ENCODE measurements at places on chromosomes 2 and 18. TPM values are rescaled to one million over a fixed set of nuclear protein-coding genes. Genes with fewer than 3 reads are reported as not detected.

RSAD2 gene
- 37.2 TPM for total RNA-seq

DNA sequence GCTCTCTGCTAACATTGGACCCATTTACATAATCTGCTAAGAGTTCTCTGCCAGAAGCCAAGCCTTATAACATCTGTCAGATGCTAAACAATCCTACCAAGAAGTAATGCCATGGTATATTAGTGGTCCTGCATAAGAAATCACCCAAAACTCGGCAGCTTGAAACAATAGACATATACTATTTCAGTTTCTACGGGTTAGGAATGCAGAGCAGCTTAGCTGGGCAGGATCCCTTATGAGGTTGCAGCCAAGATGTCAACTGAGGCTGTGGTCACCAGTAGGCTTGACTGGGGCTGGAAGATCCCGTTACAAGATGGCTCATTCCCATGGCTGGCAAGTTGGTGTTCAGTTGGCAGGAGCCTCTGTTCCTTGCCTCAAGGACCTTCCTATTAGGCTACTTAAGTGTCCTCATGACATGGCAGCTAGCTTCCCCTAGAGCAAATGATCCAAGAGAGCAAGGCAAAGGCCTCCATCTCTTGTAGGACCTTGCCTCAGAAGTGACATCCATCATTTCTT lies 25.1 kb upstream of the SOS1 start:
- DNase-seq = no peak
- no peaks in the 10 kb centered on the region for H3K27me3 ChIP-seq
- no peaks in the 10 kb centered on the region for H3K36me3 ChIP-seq
- H3K4me3 ChIP-seq = no peak overlapping the region
- no peaks in the 10 kb centered on the region for H3K4me1 ChIP-seq

DNA sequence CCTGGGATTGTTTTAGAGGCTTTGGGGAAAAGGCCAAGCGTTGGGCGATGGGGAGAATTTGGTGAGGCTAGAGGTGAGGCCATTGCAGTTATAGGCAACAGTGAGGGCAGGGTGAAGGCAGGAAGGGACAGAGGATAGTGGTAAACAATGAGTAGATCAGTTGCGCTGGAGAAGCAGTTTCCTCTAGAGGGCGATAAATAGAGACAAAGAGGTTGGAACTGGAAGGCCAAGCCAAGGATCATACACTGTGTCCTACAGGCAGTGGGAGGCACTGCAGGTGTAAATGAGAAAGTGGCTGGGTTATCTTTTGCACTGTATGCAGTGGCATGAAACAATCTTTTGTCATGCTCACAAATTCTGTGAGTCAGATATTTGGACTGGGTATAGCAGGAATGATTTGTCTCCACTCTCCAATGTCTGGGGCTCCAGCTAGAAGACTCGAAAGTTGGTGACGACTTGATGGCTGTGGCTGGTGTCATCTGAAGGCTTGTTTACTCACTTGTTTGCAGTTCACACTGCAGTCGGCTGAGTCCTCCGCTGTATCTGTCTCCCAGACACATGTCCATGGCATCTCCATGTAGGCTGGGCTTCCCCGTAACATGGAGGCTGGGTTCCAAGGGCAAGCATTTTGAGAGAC lies 82.1 kb downstream of the TNP1 start:
- H3K27me3 ChIP-seq = no peaks in the 10 kb centered on the region
- no peaks in the 10 kb centered on the region for H3K4me1 ChIP-seq
- DNase-seq = peak; percentile 53
- H3K36me3 ChIP-seq = no peaks in the 10 kb centered on the region

GRCh38 chr2:214960677-214961076 lies 151.2 kb upstream of the BARD1 start:
- no peaks in the 10 kb centered on the region for H3K36me3 ChIP-seq
- DNase-seq = no peak
- no peaks in the 10 kb centered on the region for H3K27me3 ChIP-seq
- no peaks in the 10 kb centered on the region for H3K4me1 ChIP-seq
- no peak overlapping the region for H3K27ac ChIP-seq
- H3K4me3 ChIP-seq = no peak overlapping the region

DNA sequence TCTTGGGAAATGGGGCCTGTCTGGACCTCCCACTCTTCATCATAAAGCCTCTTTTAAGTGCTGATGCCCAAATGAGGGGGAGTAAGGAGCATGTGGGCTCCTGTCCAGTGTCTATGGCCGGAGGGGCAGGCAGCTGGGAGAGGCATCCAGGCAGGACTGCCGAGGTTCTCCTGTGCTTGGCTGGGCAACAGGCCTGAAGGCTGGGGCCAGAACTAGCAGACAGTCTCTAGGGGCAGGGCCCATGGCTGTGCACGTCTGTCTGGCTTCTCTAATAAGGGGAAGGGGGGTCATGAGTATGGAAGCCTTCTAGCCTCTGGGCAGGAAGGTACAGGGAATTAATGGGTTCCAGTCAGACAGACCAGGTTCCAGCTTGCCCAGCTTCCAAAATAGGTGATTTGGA lies 128.6 kb downstream of the SMAD2 start:
- H3K4me3 ChIP-seq = no peak overlapping the region
- no peaks in the 10 kb centered on the region for H3K4me1 ChIP-seq
- no peaks in the 10 kb centered on the region for H3K36me3 ChIP-seq
- no peak overlapping the region for H3K27ac ChIP-seq
- DNase-seq = no peak

DNA sequence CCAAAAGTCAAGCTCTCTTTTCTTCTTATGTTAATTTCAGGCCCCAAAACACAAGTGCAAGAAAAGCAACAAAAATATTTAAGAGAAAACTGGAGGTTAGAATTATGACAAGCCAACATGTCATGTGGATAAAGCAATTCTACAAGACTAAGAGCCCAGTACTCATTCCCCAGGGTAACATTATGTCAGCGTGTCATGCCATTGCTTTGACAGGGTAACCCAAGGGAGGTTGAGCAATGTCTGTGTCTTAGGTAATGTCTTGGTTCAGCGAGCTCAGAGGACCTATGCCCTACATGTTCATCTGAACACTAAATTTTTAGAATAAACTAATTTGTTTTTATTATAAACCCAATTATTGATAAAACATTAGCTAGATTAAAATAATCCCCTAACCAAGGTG lies 173.2 kb upstream of the ZNF804A start:
- no peak overlapping the region for H3K4me3 ChIP-seq
- no peak for DNase-seq
- H3K27ac ChIP-seq = no peak overlapping the region

GRCh38 chr2:219287580-219288265 lies 8.6 kb downstream of the DNAJB2 start:
- H3K27ac ChIP-seq = no peak overlapping the region
- H3K4me1 ChIP-seq = peaks cover 7% of the 10 kb centered on the region
- DNase-seq = no peak
- peaks cover 10% of the 10 kb centered on the region for H3K27me3 ChIP-seq

- no peak overlapping the region for H3K27ac ChIP-seq
- H3K36me3 ChIP-seq = peaks cover 3% of the 10 kb centered on the region
- no peak overlapping the region for H3K4me3 ChIP-seq
- H3K27me3 ChIP-seq = no peaks in the 10 kb centered on the region
Observed at GRCh38 chr18:8659609-8660242, 45.6 kb upstream of the MTCL1 start.

DNA sequence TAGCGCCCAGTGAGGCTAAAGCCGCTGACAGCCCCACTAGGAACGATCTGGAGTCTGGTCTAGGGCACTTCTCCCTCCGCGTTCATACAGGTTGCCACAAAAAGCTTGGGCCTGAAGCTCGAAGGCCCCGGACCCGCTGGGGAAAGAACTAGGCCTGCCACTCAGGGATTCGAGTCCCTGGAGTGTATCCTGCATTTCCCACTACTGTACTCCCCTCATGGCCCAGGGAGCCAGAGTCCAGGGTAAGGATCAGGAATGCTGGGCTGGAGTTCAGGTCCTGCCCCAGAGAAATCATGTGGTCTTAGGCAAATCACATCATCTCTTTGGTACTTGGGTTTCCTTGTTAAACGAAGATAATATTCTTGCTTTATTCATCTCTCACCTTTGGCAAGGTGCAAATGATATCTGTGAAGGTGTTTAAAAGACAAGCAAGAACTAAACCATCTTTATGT lies 1.4 kb upstream of the ZFP36L2 start:
- H3K4me1 ChIP-seq = peaks cover 24% of the 10 kb centered on the region
- no peak for DNase-seq
- H3K27ac ChIP-seq = peak overlapping the region; percentile 94
- peaks cover 83% of the 10 kb centered on the region for H3K36me3 ChIP-seq
- no peaks in the 10 kb centered on the region for H3K27me3 ChIP-seq

DNA sequence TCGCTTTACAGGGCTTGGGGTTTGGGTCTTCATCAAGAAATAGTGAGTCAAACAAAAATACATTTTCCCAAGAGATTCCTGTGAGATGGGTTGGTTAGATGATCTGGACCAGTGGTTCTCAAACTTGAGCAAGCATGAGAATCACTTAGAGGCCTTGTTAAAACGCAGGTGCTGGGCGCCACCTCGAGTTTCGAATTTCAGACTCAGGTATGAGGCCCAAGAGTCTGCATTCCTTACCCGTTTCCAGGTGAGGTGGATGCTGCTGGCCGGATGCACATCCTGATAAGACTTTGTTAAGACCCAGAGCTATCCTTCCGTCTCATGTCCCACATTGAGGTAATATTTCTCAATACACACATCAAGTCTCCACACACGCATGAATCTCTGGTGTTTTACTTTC lies 707.8 kb upstream of the SALL3 start:
- no peak for DNase-seq
- H3K27me3 ChIP-seq = no peaks in the 10 kb centered on the region
- no peak overlapping the region for H3K27ac ChIP-seq
- no peaks in the 10 kb centered on the region for H3K36me3 ChIP-seq
- no peak overlapping the region for H3K4me3 ChIP-seq

- peaks cover 53% of the 10 kb centered on the region for H3K27me3 ChIP-seq
- no peak within 1 kb of the TSS for H3K27ac ChIP-seq
- peaks cover 23% of the 10 kb centered on the region for H3K4me1 ChIP-seq
- H3K4me3 ChIP-seq = no peak within 1 kb of the TSS
Observed at GRCh38 chr2:218607436-218608115, at the start of gene PLCD4. TSS of gene PLCD4 (plus strand) at chr2:218607899. CDS start at chr2:218615740, 7,841 bp downstream.

DNA sequence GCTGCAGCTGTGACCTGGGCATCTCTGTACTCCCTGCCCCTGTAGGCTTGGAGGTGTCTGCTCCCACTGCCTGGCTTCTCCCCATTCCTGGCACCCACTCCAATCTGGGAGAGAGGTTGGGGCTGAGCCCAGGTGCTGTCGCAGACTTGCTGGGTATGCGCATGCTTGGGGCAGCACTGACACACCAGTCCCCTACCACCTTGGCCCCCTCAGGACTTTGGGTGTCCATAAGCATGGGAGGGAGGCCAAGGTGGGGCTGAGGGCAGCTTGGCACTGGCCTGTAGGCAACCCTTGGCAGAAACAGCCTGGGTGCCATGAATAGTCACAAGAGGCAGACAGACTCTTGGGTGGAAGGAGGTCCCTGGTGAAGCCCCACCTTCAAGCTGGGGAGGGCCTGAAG lies 136.8 kb downstream of the QPCT start:
- no peaks in the 10 kb centered on the region for H3K36me3 ChIP-seq
- DNase-seq = no peak
- no peak overlapping the region for H3K4me3 ChIP-seq
- H3K4me1 ChIP-seq = no peaks in the 10 kb centered on the region
- no peak overlapping the region for H3K27ac ChIP-seq
- H3K27me3 ChIP-seq = peaks cover 19% of the 10 kb centered on the region

- H3K27me3 ChIP-seq = no peaks in the 10 kb centered on the region
- H3K27ac ChIP-seq = no peak overlapping the region
- no peaks in the 10 kb centered on the region for H3K4me1 ChIP-seq
- DNase-seq = peak; percentile 24
- H3K36me3 ChIP-seq = no peaks in the 10 kb centered on the region
Observed at GRCh38 chr2:105510761-105511528, 112.1 kb upstream of the FHL2 start.

All from Calu3 (cell line).